Left cardiac atrium (tissue), 4 donors: ENCODE measurements at places on chromosomes 16 and 17.
A peak's percentile ranks its signal among the peaks of the same experiment; 100 is the strongest.

GRCh38 chr17:64176556-64176955, 46.6 kb upstream of the ERN1 start:
- DNase-seq = no peak

DNA sequence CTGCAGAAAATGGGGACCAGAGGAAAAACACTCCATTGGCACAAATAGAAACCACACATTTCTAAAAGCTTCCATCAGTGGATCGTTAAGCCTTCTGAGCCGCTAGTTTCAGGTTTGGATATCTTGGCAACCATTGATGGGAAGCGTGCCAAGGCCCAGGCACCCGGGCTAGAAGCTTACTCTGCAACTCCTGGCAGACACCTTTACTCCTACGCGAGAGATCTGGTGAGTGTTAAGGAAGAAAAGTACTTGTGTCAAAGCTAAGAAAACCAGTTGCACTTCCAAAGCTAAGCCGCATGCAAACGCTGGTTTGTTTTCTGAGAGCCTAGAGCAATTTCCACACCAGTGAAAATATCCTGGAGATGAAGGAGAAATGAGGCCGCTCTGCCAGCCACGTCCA, 472.4 kb downstream of the PMP22 start:
- no peak for DNase-seq

- peak; percentile 61 for DNase-seq
Measured at GRCh38 chr17:19237389-19238166, 412 bp downstream of the EPN2 start.

GRCh38 chr17:50604513-50604912, 30.2 kb upstream of the ABCC3 start:
- peak; percentile 86 for DNase-seq

- peak; percentile 69 for DNase-seq
Measured at GRCh38 chr17:72514891-72515290, 394.1 kb downstream of the SOX9 start.

DNA sequence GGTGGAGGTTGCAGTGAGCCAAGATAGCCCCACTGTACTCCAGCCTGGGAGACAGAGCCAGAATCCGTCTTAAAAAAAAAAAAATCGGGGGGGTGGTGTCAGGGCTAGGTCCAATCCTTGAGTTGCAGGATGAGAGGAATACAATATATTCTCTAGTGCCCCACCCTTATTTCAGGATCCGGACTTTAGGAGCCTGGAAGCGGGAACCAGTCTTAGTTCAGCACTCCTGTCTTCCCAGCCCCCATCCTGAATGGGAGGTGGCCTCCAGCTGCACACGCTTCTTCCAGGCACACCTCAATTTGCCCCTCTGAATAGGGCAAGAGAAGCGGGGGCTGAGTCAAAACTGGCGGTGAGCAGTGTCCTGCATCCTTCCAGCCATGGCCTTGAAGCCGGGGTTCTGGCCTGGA, 1.6 kb downstream of the FHOD1 start:
- DNase-seq = no peak

DNA sequence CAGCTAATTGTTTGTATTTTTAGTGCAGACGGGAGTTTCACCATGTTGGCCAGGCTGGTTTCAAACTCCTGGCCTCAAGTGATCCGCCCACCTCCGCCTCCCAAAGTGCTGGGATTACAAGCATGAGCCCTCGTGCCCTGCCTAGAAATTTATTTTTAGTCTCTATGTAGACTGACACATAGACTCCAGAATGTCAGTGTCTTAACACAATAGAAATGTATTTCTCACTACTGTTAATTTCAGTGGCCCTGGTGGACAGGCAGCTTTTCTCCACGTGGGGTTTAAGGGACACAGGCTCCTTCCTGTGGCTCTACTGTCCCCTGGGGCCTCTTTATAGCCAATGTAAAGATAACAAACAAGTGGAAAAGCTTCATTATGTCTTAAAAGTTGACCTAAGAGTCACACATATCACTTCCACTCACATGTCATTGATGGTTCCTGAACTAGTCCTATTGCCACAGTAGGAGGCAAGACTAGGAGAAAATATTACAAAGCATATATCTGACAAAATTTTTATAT, 43.8 kb downstream of the COPRS start:
- no peak for DNase-seq

DNA sequence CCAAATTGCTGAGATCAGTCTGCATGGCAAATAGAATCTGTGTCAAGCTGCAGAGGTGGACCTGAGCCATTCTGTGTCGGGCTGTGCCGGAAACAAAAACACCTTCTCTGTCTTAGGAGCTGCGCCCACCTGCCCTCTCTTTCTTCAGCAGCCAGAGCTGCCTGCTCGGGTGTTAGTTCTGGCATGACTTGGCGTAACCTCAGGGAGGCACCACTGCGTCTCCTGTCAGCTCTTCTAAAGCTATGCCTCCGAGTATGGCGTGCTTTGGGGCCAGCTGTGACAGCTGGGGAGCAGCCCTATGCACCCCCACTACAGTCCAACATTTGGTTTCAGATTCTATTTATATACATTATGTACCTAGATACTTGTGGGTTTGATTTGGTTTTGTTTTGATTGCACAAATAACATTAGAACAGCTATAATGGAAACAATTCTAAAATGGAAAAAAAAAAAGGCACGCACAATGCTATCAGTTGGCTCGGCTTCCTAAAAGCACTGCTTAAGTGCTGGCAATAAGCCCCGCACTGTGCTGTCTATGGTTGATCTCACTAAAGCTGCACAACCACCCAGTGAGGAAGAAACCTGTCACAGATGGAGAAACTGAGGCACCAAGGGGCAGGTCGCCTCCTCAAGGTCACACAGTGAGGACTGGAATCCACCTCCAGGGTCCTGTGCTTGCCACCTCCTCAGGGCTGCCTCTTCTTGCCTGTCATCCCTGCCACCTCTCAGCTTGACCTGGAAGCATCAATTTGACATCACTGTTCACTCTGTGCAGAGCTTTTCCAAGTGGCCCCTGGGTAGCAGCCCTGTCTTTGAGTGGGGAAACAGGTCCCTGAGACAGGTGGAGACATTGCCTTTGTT, 18.7 kb upstream of the ADGRG1 start:
- DNase-seq = no peak

GRCh38 chr17:36791150-36791941, 145.9 kb upstream of the LHX1 start:
- no peak for DNase-seq

- DNase-seq = no peak
Measured at GRCh38 chr16:27920391-27920891, 143.1 kb downstream of the GSG1L start.

- peak; percentile 60 for DNase-seq
Measured at GRCh38 chr17:45020354-45021138, 30.9 kb downstream of the DCAKD start.

DNA sequence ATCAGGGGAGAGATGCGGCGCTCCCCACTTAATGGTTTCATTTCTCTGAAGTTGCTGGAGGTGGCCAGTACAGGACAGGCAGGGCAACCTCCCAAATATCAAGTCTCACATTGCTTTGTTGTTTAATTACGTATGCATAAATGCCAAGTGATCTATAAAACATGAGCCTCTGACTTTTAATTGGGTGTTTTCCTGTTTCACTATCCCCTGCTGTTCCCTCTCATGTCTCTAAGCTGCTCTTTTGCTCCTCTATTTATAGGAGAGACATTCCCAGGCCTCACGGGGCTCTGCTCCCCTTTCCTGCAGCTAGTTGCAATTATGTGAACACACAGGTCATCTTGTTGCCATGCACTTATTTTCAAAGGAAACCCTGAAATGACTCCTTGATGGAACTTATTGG, 1173.5 kb upstream of the GOT2 start:
- DNase-seq = no peak

DNA sequence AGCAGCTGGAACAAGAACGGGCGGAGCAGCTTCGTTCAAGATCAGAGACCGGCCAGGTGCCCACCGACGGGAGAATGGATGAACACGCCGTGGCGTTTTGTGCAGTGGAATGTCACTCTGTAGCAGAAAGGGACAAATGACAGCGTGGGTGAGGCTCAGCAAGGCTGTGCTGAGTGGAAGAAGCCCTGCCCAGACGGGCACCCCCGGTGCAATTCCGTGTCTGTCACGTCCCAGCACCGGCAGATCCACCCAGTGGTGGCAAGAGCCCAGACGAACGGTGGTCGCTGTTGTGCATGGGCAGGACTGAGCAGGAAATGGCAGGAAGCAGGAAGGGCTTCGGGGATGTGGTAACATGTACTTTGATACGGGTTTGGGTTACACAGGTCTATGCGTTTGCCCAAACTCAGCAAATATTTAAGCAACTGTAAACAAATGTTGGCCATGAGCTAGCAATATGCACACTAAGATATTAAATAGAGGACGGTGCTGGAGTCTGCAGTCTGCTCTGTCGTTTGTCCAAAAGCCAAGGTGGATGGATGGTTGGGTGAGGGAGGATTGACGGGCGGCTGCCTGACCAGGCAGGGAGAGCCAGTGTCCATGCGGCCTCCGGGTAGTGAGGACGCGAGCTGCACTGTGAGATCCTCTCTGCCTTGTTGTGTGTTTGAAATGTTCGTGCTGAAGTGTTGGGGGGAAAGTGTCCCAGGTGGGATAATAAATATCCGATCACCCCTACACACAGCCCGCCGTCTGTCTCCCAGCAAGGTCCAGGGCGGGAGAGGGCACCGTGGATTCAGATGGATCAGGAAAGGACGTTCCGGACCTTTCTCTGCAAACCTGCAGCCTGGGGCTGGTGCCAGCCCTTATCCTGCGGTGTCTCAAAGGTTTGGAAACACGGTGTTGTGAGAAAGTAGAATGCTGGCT, 48.4 kb downstream of the COX4I1 start:
- no peak for DNase-seq

DNA sequence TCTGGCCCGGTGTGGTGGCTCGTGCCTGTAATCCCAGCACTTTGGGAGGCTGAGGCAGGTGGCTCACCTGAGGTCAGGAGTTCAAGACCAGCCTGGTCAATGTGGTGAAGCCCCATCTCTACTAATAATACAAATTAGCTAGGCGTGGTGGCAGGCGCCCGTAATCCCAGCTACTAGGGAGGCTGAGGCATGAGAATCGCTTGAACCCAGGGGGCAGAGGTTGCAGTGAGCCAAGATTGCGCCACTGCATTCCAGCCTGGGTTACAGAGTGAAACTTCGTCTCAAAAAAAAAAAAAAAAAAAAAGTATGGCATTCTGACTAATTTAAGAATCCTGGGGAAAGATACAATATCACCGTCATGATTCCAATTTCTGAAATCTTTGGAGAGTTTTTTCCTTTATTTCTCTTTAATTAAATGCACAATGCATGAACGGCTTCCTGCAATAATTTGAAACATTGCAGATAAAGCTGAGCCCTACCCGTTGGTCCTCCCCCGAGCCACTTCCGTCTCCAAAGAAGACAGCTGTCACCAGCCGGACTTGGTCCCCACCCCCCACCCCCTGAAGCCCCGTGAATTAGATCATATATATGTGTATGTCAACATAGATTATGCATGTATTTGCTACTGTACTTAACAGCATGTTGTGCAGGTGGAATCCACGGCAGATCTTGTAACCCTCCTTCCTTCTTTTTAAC, 142.6 kb upstream of the PLCG2 start:
- no peak for DNase-seq

- DNase-seq = no peak
Measured at GRCh38 chr17:347309-347899, 5.2 kb downstream of the RPH3AL start.

DNA sequence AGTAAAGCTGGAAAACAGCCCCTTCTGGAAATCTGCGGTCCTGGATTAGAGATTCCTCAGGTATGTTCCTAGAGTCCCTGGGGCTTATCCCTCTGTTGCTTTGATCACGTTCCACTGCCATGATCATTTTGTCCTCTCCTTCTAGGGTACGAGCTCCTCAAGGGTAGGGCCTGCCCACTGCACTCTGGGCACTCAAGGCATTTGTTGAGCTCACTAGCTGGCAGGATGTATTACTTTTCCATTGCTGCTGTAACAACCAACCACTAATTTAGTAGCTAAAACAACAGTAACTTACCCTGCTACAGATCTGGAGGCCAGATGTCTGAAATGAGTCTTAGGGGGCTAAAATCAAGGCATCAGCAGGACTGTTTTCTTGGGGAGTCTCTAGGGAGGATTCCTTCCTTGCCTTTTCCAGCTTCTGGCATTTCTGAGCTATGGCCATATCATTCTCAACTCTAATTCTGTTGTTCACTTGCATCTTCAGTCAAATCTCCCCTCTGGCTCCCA, 65.7 kb downstream of the ARSG start:
- no peak for DNase-seq

GRCh38 chr17:58344047-58344790, 7.8 kb downstream of the SUPT4H1 start:
- no peak for DNase-seq

- no peak for DNase-seq
Measured at GRCh38 chr16:29987371-29988085, 7.9 kb downstream of the HIRIP3 start.

- no peak for DNase-seq
Measured at GRCh38 chr16:31696968-31697743, 169.5 kb downstream of the AHSP start.

DNA sequence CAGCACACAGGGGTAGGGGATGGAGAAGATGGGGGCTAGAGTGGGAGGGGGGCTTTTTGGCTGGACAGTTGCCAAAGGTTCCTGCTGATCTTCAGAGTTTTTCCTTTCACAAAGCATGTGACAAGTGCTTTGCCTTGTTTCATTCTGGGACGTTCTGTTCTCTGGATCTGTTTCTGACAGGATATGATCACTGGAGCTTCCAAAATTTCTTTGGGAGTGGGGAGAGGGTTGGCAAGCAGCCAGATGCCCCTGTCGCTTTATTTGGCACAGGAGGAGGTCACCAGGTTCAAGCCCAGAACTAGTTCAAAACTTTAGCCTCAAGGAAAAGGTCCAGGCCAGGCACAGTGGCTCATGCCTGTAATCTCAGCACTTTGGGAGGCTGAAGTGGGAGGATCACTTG, 68.5 kb upstream of the TBX2 start:
- no peak for DNase-seq

DNA sequence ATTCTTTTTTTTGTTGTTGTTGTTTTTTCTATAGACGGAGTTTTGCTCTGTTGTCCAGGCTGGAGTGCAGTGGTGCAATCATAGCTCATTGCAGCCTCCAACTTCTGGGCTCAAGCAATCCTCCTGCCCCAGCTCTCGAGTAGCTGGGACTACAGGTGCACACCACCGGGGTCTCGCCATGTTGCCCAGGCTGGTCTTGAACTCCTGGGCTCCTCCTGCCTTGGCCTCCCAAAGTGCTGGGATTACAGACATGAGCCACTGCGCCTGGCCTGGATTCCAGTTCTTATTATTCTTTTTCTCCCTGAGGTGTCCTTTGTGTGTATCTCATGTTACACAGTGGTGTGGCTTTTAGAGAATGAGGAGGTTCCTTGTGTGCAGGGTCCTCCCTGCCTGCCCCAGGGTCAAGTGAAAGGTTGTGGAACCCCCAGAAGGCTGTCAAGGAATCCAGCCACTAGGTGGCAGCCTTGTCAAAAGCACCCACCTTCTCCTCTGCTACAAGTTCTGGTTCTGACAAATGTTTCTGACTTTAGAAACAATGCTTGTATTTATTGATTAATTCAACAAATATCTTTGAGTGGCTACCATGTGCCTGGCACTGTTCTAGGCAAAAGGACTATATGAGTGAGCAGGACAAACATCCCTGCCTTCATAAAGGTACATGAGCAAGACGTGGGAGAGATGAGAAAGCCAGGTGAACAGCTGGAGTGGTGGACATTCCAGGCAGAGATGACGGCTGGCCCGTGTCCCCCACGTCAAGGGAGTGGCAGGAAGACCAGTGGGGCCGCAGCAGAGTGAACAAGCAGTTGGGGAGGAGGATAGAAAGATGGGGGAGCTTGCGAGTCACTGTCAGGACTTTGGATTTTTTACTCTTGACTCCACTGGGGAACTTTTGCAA, 112.4 kb downstream of the SPECC1 start:
- DNase-seq = peak; percentile 73
